Renal cortical epithelial cell (primary cell): ENCODE measurements at places on chromosomes 3 and 15.

DNA sequence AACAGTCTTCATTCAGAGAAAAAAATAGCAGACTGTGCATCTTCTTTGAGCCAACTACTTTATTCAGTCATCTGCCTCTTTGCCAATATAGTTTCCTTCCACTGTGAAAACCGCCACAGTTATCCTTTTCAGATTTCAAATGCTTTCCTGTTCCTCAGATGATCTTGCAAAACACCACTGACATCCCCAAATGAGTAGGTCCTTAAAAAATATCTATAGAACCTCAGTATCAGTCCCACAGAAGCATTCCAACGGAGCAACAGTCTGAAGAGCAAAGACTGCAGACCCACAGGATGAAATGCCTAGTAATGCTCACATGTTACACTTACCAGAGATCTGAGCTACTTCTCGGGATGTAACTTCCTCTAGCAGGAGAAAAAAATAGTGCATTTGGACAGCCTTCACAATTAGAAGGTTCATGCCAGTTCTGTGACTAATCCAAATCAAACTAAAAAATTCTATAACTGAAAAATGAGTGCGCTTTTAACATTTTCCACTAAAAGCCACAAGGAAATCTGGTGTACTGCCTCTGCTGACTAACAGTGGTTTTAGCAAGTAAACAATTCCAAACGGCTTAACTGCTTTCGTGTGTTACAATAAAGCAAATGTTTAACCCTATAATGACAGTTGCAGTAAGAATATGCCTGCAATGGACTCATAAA lies at the start of gene ANKRD28:
Gene ANKRD28, minus strand, starts transcription at position 338 of the 662 bp plus-strand sequence. CDS start 1,458 bp downstream, outside the sequence.
- DNase-seq = peak; percentile 97

GRCh38 chr3:14605067-14605466 lies 46.5 kb upstream of the CCDC174 start:
- peak; percentile 65 for DNase-seq

DNA sequence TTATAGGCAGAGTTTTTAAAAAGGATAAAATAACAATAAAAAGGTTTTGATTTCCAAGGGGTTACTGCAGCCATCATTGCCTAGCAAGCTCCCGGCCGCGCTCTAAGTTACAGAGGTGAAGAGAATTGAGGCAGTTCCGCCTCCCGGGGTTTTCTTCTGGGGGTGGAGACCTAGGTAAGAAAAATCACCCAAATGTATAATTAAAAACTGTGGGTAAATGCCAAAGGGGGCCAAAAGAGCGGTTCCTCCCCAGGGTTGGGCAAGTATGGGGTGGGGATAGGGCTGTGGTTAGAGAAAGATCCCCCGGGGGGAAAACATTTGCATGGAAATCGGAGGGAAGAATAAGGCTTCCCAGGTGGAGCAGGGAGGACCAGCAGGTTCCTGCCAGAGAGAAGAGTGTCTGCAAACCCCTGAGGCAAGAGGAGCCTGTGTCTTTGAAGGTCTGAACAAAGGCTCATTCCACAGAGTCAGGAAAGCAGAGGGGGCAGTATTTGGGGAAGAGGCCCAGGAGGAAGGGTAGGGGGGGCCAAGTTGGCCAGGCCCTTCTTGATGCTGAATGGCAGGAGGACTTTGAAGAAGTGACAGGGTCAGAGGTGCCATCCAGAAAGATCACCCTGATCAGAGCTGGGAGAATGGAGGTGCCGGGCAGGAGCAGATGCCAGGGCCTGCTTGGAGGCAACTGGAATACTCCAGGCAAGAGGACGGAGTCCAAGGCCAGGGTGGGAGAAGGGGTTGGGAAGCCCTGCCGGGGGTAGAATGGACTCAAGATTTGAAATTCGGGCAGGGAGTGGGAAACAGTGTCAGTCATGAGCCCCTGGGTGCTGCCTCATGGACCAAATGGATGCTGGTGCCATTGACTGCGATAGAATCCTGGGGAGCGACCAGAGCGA lies 152.9 kb upstream of the RGMA start:
- DNase-seq = no peak

- peak; percentile 38 for DNase-seq
Observed at GRCh38 chr15:22845289-22845900, 6.9 kb downstream of the NIPA2 start.

- DNase-seq = no peak
Observed at GRCh38 chr3:115580566-115580965, 42.7 kb upstream of the GAP43 start.

GRCh38 chr3:4091786-4092185 lies 211.4 kb upstream of the SETMAR start:
- DNase-seq = no peak
